ENCODE measurements at places on chromosomes 6 and 20. TPM values are rescaled to one million over a fixed set of nuclear protein-coding genes. Genes with fewer than 3 reads are reported as not detected.

Gene BPIFB1
- not detected for total RNA-seq

Gene TRIM40
- 0.39 TPM for total RNA-seq

Gene CDH26
- total RNA-seq = 1.0 TPM

Gene GSTA3
- total RNA-seq = not detected

Gene TP53TG5
- total RNA-seq = not detected

Gene KAT14
- 7.4 TPM for total RNA-seq

DNA sequence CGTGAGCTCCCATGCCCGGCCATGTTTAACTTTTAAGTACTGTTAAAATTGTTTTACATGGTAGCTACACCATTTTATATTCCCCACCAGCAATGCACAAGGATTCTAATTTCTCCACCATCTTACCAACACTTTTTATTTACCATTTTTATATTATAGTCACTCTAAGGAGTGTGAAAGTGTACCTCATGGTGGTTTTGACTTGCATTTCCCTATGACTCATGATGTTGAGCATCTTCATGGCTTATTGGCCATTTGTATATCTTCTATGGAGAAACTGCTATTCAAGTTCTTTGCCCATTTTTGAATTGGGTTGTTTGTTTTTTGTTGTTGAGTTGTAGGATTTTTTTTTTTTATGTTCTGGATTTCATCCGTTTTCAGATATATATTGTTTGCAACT, 15.6 kb upstream of the BPHL start:
- no peak for DNase-seq

DNA sequence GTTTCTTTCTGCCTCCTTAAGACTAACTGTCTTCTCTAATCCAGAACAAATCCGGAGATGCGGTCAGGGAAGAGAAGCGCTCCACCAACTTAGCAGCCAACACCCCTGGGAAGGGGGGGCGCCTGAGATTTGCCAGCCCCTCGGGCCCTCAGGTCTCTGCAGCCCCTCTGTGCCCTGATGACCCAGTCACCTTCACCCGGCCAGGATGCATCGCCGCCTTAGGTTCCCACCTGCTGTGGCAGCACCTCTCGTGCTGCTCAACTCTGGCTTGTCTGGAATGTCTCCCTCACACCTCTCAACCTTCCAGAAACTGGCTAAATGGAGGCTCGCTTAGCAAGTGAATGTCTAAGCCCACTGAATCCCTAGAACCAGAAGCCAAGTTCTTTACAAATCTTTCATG, 28.0 kb upstream of the AAR2 start:
- DNase-seq = no peak

GRCh38 chr6:42841844-42842584, 37.4 kb upstream of the RPL7L1 start:
- DNase-seq = no peak

- DNase-seq = no peak
These were observed 950.1 kb downstream of the EPHA7 start for GRCh38 chr6:92469186-92469828.

DNA sequence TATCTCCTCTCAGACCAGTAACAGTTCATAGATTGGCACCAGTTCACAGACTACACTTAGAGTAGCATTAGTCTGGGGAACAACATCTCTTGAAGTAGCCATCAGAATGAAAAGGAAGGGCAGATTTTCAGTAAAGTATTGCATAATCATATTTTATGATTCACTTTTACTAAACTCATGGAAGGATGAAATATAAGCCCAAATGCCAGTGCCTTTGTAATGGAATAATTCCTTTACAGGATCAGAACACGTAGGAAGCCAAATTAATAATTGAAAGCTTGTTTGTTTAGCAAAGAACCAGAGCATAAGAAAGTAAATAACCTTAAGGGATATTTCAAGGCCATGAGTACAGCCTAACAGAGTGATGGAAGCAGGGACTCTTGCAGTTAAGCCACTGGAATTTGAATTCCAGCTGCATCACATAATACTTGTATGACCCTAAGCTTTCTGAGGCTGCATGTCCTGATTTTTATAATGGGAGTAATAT, 11.4 kb upstream of the LOC128125822 start:
- DNase-seq = no peak

DNA sequence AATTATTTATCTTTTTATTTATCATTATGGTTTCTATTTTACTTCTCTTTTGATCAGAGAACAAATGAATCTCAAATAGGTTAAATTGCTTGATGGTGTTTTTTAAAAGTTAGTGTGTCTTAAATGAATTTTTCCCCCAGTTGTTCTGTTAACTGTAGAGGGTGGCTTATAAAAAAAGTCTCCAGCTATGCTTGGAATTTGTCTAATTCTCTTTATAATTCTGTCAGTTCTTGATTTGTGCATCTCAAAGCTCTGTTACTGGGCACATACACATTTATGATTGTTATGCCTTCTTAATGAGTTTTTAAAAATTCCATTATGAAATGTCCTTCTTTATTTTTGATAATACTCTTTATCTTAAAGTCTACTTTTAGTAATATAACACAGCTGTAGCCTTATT, 58.0 kb downstream of the LIN28B start:
- no peak for DNase-seq

DNA sequence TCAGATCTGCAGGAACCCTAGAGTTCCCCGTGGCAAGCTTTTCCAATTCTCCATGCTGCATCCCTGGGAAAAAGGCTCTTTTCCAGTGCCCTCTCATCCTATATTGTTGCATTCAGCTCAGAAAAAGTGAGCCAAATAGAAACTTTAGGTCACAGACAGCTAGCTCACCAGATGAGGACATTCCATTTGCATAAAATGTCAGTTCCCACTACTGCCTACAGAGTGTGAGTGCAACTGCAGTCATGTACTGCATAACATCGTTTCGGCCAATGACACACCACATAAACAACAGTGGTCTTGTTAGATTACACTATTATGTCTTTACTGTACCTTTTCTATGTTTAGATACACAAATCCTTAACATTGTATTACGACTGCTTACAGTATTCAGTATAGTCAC, 8.6 kb downstream of the HS3ST5 start:
- no peak for DNase-seq

GRCh38 chr20:46709055-46709458, 392 bp upstream of the SLC2A10 start:
- DNase-seq = no peak

DNA sequence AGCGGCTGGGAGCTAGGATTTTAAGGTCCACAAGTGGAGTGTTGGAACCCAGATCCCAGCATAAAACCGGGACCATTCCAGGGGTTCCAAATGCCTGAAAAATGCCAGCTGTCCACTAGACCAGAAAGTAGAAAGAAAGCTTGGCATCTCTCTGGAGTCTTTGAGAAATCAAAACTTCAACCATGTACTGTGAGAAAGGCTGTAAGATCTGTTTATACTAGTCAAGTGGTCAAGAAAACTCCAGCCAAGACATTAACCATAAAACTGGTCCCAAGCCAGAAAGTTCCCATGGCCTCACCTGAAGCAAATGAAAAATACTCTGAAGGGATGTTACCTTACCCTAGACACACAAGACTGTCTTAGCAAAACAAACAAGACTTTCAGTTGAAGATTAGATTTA, 112.6 kb downstream of the DCDC2 start:
- DNase-seq = no peak

- no peak for DNase-seq
These were observed 147.5 kb downstream of the BCAS1 start for GRCh38 chr20:53922901-53923314.

DNA sequence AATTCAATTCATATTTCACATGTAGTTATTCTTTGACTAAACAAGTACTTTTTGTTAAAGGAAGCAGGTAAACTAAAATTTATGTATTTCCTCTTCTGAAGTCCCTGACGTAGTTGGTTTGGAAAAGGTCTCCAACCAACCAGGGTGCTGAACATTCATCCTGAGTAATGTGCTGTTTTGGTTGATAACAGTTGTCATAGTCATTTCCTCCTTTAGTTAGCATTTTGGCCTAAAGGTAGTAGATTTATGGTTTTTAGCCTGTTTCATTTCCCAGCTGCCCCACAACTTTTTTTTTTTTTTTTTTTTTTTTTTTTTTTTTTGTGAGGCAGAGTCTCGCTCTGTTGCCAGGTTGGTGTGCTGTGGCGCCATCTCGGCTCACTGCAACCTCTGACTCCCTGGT, 382.8 kb upstream of the FLRT3 start:
- no peak for DNase-seq

DNA sequence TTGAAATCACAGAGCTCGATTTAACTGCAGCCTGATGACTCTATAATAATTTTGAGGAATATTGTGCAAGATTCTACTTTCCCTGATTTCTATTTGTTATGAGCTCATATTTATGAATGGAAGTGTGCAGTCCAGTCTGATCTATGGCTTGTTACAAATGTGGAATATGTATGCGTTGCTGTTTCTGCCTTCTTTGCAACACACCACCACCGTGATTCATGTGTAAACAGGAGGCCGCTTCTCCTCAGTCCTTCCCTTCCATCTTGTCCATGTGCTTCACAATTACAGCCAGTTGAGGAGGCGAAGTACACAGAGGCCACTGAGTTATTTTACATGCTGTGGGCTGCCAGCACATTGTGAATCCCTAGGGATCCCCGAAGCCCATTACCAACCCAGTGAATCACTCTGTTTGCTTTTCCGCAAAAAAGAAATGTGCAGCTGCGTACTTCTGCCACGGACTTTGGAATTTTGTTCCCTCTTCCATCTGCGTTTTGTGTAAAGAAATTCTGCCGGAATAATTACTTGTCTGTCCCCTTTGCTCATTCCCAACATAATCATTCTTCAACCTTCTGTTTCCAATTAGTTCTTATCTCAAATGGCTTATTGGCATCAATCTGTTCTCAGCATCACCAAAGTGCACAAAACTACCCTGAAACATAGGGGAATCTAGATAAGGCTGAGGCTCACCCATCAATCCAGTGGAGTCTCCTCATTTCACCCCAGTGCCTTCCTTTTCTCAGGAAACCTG, 551.6 kb upstream of the CITED2 start:
- DNase-seq = no peak
